GM23248 (cell line): ENCODE measurements at places on chromosomes 1 and 21.

DNA sequence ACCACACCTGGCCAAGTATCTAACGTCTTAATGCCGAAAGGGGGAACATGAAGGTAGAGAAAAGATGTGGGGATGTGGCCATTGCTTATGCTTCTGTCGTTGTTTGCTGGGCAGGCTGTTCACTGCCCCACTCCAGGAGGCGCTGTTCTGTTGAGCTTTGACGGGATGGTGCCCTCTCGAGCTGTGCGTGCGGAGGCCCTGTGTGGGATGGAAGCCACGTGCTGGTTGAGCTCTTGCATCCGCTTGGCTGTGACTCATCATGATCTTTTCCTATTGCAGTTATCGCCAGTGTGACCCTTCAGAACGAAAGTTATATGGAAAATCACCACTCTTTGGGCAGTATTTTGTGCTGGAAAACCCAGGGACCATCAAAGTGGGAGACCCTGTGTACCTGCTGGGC lies 26.3 kb downstream of the MTARC1 start:
- DNase-seq: no peak

DNA sequence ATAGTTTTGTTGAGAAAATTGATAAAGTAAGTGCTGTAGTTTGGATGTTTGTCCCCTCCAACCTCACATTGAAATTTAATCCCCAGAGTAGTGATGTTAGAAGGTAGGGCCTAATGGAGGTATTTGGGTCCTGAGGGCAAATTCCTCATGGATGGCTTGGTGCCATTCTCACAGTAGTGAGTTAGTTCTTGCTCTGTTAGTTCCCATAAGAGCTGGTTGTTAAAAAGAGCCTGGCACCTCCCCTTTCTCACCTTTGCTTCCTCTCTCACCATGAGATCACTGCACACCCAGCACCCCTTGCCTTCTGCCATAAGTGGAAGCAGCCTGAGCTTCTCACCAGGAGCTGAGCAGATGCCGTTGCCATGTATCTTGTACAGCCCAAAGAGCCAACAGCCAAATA lies 354.8 kb upstream of the NFIA start:
- no peak for DNase-seq

DNA sequence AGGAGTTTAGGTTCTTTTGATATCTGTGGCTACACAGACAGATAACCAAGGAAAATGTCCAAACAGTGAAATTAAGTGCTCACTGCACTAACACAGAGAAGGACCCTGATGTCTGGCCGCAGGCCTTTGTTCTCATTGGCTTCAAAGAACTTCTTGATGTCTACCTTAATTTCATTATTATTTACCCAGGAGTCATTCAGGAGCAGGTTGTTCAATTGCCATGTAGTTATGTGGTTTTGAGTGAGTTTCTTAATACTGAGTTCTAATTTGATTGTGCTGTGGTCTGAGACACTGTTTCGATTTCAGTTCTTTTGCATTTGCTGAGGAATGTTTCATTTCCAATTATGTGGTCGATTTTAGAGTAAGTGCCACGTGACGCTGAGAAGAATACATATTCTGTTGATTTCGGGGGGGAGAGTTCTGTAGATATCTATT lies 15.2 kb upstream of the LGALS8 start:
- DNase-seq: no peak

DNA sequence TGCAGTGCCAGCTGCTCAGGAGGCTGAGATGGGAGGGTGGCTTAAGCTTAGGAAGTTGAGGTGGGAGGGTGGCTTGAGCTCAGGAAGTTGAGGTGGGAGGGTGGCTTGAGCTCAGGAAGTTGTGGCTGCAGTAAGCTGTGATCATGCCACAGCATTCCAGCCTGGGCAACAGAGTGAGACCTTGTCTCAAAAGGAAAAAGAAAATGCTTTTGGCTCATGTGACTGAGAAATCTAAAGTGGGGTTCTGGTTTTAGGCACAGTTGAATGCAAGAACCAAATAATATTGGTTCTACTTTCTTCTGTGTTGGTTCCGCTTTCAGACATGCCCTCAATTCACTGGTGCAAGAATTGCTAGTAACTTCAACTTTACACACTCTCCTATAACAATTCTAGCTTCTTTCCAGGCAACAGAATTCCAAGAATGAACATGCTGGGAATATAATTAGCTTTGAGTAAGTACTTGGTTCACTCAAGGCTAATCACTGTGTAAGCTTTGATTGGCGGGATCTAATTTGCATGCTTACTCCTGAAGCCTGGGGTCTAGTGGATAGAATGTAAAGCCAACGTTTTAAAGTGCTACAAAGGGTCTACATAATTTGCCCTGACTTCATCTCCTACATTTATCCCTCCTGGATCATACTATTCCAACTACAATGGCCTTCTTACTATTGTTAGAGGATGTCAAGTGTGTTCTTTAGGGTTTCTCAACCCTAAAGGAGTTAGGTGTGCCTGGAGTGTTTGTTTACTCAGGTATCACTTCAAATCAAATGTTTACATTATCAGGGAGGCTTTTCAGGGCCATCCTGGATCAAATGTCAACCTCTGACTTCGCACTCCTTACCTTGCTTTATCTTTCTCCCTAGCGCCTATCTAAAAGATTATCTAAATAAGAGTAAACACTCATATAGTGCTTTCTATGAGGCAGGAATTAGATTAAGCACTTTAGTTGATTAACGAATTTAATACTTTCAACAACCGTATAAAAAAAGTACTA lies 115.1 kb downstream of the SLC16A1 start:
- DNase-seq: peak; percentile 17

DNA sequence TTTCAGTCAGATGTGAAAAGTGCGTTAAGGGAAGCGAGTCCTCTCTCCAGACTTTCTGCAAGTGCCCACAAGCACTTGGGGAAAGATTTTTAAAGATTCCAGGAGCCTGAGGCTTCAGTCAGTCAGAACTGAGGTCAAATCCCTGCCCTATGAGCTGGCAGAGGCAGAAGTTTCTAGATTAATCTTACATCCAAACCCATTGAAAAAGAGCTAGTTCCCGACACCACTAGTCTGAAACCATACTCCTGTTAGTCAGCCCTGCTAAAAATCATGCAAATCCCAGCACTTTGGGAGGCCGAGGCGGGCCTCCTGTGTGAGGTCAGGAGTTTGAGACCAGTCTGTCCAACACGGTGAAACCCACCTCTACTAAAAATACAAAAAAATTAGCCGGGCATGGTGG lies 21.0 kb downstream of the RSPH1 start:
- DNase-seq: no peak

DNA sequence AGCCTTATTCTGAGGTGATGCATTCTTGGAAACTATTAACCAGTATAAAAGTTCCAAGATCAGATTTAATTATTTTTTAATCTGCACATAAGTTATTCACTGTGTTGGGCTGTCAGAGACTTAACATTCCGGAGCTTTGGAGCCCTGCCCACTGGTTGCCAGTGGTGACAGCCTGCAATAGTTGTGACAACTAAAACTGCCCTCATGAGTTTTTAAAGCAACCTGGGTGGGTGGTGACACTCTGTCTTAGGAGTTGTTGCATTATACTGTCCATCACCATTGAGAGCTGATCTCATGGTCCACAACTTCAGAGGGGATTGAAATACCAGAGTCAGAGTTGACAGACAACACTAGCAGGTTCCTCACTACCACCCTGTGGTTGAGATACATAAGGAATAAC lies 653.9 kb upstream of the USP24 start:
- DNase-seq: peak; percentile 15

DNA sequence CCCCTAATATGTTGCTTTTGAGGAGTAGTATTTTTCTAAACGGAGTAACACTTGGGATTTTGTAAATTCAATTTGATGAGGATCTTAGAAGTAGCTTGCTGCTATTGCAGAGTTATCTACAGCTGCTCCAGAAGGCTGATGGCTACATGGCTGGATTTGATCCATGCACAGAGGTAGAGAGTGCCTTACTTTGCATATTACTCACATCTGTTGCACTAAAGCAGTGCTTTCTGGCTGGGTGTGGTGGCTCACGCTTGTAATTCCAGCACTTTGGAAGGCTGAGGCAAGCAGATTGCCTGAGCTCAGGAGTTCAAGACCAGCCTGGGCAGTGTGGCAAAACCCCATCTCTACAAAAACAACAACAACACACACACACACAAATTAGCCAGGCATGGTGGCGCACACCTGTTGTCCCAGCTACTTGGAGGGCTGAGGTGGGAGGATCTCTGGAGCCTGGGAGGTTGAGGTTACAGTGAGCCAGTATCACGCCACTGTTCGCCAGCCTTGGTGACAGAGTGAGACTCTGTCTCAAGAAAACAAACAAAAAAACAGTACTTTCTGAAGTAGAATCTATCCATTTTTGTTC lies 24.6 kb downstream of the RALGPS2 start:
- DNase-seq: peak; percentile 40

DNA sequence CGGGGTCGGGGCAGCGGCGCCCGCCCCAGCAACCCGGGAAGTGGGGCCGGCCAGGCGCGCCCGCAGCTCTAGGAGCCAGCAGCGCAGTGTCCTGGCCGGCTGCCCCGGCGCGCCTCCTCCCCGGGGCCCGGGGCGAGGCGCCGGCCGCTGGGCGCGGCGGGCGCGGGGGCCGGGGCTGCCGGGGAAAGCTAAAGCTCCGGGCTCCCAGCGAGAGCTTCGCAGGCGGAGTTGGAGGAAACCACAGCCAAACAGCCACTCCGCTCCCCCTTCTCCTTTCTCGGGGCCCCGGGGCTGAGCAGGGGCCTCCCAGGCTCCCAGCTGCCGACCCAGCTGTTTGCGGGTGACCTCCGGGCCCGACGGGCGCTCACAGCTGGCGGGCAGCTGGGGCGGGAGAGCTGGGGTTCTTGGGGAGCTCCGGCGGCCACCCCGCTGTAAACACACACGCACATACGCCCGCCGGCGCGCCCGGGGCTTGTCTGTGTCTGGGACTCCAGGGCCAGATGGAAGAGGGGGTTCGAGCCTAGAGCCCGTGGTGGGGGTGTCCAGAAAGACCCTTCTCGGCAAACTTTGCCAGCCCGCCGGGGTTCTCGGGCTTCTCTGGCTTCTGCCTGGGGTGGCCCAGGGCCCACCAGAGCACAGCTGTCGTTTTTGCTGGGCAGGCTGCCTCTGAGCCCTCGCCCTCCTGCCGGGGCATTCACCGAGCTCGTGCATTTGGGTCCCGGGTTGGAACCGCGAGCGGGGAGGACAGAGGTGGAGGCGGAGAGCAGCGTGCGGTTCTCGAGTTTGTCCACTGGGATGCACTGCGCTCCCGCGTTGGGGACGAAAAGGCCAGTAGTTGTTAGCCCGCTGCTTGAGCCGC lies 1.5 kb downstream of the AJAP1 start:
- peak; percentile 56 for DNase-seq

GRCh38 chr1:3420218-3420951 lies 34.1 kb upstream of the ARHGEF16 start:
- DNase-seq: no peak

DNA sequence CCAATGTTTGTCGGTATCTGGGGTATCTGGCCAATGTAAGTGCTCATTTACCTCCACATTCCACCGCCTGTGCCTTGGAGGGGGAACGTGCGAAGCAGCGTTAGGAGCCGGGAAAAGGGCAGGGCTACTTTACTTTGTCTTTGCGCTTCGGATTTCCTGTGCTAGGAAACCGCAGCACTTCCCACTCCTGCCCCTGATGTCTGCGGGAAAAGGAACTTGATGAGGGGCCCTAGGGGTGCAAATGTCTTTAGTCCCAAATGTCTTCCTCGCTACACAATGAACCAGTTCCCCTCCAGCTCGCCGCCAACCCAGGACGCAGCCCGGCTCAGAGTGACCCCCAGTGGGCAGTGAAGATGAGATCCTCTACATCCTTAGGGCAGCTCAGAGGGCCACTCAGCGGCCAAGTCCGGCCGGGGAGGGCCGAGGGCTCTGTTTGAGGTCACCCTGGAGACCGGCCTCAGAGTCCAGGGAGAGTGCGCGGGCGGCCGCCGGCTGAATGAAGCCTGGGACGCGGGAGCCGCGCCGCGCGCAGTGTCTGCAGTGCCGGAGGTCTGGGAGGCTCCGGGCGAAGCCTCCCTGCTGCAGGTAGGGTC lies at the start of gene DYNLT5:
Gene DYNLT5, plus strand, starts transcription at position 460 of the 593 bp plus-strand sequence. CDS start 2,200 bp downstream, outside the sequence.
- peak; percentile 81 for DNase-seq

DNA sequence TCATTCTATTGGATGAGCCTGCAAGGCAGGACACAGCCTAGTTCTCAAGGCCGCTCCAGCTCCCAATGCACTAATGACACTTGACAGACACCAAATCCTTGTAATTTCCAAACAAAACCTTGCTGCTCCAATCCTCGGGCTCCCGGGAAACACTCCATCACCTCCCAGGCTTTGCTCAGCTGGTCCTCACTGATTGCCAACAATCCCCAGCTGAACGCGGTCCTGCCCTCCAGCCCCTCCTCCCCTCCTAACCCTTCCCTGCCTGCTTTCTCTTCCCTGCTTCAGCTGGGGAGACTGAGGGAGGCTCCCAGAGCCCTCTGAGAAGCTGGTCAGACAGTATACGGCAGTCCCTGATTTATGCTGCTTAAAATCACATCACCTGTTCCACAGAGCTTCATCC lies 114.4 kb upstream of the TNR start:
- no peak for DNase-seq

DNA sequence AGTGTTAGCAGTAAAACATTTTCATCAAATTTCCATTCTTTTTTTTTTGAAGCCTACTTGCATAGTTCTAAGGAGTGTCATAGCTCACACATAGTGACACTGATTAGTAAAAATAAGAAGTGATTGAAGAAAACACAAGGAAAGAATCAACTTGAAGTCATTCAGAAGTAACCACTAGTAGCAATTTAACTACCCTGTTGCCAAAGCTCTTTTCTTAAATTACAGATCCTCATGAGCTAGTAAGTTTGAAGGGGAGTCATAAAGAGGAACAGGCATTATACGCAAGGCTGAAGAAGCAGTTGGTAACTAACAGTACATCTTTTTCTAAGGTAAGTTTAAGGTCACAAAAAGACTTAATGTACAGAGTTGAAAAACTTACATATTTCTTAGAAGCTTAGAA lies 332.2 kb downstream of the CHRM3 start:
- DNase-seq: no peak

- peak; percentile 18 for DNase-seq
Measured at GRCh38 chr1:231272880-231273279, 31.9 kb downstream of the GNPAT start.

DNA sequence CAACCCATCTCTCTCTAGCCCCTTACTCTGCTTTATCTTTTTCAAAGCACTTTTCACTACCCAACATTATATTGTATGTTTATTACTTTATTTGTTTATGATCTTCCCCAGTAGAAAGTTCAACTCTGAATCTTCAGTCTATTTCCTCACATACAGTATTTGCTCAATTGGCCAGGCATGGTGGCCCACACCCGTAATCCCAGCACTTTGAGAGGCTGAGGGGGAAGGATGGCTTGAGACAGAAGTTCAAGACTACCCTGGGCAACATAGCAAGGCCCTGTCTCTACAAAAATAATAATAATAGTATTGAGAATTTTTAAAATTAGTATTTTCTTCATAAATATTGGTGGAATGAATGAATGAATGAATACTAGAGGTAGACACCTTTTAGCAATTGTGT lies 1.2 kb downstream of the STPG1 start:
- peak; percentile 11 for DNase-seq

- DNase-seq: no peak
Measured at GRCh38 chr1:191662746-191663145, 495.5 kb upstream of the RGS18 start.

- DNase-seq: no peak
Measured at GRCh38 chr1:216054600-216054999, 368.6 kb downstream of the USH2A start.
